ENCODE measurements at places on chromosomes 5 and 9.

GRCh38 chr5:170562166-170562874 is 58.5 kb downstream of the KCNIP1 start:
- DNase-seq: no peak
- no peaks in the 10 kb centered on the region for H3K4me1 ChIP-seq
- no peaks in the 10 kb centered on the region for H3K36me3 ChIP-seq
- H3K4me3 ChIP-seq: no peak overlapping the region
- H3K27ac ChIP-seq: no peak overlapping the region

- H3K27ac ChIP-seq: no peak overlapping the region
- DNase-seq: no peak
- H3K4me1 ChIP-seq: no peaks in the 10 kb centered on the region
- H3K27me3 ChIP-seq: no peaks in the 10 kb centered on the region
- H3K36me3 ChIP-seq: no peaks in the 10 kb centered on the region
These were observed 43.4 kb upstream of the N4BP3 start for GRCh38 chr5:178069909-178070308.

DNA sequence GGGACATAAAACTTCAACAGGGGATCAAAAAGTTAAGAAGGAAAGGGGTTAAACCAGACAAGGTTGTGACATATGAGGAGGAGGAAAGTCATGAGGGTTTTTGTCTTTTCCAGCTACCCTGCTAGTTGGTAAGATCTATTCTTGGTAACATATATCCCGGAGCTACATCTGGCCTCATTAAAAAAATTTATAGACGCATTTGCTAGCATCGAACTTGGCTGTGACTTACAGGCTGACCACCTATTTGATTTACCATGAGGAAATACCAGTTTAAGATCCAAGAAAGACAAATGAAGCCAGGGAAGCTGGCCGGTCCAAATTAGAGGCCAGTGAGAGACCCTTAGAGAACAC is 87.6 kb upstream of the NIPAL4 start:
- no peaks in the 10 kb centered on the region for H3K27me3 ChIP-seq
- H3K27ac ChIP-seq: no peak overlapping the region
- no peak for DNase-seq
- H3K36me3 ChIP-seq: peaks cover 4% of the 10 kb centered on the region
- no peaks in the 10 kb centered on the region for H3K4me1 ChIP-seq
- no peak overlapping the region for H3K4me3 ChIP-seq

DNA sequence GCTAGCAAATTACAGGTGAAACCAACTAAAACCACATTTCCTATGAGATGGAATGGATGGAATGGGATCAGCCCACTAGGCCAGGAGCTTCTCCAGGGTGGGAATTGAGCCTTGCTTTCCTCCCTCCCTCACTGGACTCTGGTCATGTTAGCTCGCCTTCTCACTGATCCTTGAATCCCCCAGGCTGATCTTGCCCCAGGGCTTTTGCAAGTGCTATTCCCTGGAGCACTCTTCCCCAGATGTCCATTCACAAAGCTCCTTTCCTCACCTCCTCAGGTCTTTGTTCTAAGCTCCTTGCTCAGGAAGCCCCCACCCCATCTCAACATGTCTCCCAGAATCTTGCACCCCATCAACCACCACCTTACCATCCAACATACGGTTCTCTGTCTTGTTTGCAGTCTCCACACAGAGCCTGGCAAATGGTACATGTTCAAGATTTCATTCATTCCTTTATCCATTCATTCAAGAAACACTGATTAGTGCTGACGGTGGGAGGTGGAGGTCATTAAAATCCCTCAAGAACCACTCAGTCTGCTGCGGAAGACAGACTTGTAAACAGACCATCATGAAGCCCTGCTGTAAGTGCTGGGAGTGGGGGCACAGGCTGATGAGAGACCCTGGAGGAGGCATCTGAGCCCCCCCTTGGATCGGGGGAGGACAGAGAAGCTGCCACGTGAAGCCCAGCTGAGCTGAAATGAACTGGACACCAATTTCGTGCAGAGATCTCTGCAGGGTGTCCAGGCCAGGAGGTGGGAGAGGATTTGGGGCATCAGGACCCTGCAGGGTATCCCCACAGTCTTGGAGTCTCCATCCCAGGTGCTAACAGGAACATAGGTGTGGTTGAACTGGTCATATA is 141.7 kb downstream of the BARX1 start:
- H3K4me1 ChIP-seq: no peaks in the 10 kb centered on the region
- H3K4me3 ChIP-seq: no peak overlapping the region
- H3K36me3 ChIP-seq: no peaks in the 10 kb centered on the region
- no peak for DNase-seq
- H3K27ac ChIP-seq: no peak overlapping the region
- H3K27me3 ChIP-seq: no peaks in the 10 kb centered on the region

DNA sequence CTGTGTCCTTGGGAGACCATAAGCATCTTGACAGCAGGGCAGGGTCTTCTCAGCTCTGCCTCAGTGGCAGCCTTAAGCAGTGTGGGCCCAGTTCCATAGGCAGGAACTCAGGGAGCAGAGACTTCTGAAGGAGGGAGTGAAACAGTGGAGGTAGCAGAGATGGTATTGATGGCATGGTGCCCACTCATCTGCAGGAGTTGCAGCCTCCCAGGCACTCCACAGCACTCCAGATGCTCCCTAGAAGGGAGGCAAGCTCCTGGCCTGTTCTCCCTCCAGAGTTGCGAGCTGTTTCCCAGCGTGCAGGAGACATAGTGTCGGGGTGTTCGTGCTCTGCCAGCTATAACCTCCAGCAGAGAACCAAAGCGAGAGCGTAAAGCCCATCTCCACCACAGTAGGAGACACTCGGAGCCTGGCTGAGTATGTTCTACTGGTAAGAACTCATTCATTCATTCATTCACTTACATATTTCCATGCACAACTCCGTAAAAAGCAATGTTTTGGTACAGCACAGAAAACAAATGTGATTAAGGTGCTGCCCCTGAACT is 31.4 kb upstream of the UNC5A start:
- no peak overlapping the region for H3K27ac ChIP-seq
- no peak for DNase-seq
- no peaks in the 10 kb centered on the region for H3K36me3 ChIP-seq
- peaks cover 18% of the 10 kb centered on the region for H3K27me3 ChIP-seq
- H3K4me1 ChIP-seq: peaks cover 10% of the 10 kb centered on the region

DNA sequence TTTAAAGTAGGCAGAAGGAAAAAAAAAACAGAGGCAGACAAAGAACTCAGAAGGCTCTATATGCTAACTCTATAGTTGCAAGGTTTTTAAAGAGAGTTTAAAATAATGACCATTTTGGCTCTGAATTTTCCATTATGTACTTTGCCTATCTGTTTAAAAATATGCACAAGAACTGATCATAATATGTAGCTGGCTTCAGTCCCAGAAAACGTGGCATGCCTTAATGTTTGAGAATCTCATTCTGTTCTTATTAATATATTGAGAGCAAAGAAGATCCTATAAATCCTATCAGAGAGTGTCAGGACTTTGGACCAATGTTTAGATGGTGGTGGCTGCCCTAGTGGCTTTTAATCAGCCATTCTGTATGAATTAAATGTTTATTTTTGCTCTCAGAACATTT is 121.5 kb downstream of the JMY start:
- H3K36me3 ChIP-seq: no peaks in the 10 kb centered on the region
- H3K4me1 ChIP-seq: peaks cover 2% of the 10 kb centered on the region
- H3K27ac ChIP-seq: no peak overlapping the region
- DNase-seq: peak; percentile 15
- no peak overlapping the region for H3K4me3 ChIP-seq

DNA sequence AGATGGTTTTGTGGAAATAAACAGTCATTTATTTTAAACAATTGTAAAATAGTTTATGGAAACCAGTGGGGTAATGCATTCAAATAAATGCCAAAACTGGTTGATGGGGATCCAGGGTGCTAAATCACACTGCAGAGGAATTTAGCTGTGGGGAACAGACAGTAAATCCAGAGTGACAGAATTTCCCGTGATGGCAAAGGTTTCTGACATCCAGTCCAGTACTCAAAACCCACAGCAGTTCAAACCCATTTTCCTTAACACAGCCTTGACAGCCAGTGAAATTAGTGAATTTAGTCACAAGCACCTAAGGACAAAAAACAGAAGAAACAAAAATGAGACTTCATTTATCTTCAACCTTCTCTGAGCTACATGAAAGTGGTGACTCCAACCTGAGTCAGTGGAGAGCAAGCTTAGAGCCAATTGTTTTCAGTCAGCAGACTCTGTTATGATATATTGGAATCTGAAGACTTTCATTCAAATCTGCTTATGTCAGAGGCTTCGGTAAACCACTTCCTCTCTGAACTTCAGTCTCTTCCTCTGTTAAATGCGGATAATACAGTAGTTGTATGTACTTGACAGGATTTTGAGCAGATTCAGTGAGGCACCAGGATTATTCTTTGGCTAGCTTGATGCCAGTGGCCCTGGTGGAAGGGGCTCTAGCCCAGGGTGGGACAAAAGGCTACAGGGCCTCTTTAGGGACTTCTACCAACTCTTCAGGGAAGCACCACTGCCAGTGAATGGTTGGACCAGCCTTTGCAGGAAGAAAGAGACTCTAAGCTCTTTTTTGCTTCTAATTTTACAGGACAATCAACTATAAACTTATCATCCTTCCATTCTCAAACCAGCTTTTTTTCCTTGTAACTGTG is 185.3 kb downstream of the MAPKAP1 start:
- H3K27me3 ChIP-seq: no peaks in the 10 kb centered on the region
- H3K27ac ChIP-seq: peak overlapping the region; percentile 73
- no peak overlapping the region for H3K4me3 ChIP-seq
- H3K4me1 ChIP-seq: peaks cover 18% of the 10 kb centered on the region
- H3K36me3 ChIP-seq: no peaks in the 10 kb centered on the region

- no peak overlapping the region for H3K4me3 ChIP-seq
- no peak for DNase-seq
- H3K27me3 ChIP-seq: no peaks in the 10 kb centered on the region
- H3K27ac ChIP-seq: no peak overlapping the region
These were observed 50.9 kb upstream of the ZNF354B start for GRCh38 chr5:178808886-178809285.

DNA sequence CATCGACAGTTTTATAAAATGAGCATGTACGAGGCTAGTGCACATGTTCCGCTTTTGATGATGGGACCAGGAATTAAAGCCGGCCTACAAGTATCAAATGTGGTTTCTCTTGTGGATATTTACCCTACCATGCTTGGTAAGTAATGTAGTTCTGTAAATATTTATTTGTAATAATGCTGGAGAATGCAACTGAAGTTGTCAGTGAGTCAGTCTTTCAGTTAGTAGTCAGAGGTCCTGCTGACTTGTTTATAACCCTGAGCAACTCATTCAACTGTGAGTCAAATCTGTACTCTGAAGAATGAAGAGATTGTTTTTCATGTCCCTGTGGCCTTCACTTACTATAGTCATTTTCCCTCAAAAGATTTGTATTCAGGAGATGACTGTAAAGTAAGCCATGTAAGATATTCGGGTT is 28.4 kb upstream of the GPR150 start:
- H3K4me1 ChIP-seq: no peaks in the 10 kb centered on the region
- DNase-seq: no peak
- no peak overlapping the region for H3K4me3 ChIP-seq
- no peak overlapping the region for H3K27ac ChIP-seq
- H3K36me3 ChIP-seq: no peaks in the 10 kb centered on the region

DNA sequence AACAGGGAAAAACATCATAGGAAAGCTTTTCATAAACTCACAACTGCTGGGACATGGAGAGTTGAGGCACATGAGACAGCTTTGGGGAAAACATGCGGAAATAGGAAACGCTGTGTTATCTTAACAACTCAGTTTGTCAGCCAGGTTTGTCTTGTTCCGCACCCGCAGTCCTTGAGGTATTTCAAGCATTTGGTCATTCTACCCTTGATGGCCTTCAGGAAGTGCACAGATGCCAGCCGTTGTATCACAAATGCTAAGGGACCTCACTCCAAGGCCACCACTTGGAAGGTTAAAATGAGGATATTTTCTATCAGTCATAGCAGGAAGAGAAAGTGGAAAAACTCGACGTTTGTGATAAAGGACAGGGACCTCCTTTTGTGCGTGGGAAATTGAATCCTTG is 83.8 kb downstream of the TRIO start:
- H3K4me1 ChIP-seq: peaks cover 3% of the 10 kb centered on the region
- peak overlapping the region; percentile 76 for H3K27ac ChIP-seq
- no peaks in the 10 kb centered on the region for H3K27me3 ChIP-seq
- H3K4me3 ChIP-seq: no peak overlapping the region
- no peak for DNase-seq

DNA sequence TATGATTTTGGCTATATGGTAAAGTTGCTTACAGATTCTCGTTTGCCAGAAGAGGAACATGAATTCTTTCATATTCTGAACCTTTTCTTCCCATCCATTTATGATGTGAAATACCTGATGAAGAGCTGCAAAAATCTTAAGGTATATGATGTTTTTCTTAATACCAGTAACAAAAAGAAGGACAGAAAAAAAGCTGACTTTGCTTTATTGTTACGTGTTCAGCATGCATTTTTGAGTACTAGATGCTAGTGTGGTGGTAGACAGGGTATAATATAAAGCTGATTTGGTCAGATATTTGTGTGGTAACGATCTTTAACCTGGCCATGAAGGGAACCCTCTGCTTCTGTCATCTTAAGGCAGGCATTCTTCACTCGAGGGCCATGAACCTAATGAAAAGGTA is 13.3 kb downstream of the CNOT8 start:
- DNase-seq: no peak
- peaks cover 40% of the 10 kb centered on the region for H3K36me3 ChIP-seq
- H3K4me3 ChIP-seq: no peak overlapping the region
- no peaks in the 10 kb centered on the region for H3K4me1 ChIP-seq
- H3K27ac ChIP-seq: no peak overlapping the region

DNA sequence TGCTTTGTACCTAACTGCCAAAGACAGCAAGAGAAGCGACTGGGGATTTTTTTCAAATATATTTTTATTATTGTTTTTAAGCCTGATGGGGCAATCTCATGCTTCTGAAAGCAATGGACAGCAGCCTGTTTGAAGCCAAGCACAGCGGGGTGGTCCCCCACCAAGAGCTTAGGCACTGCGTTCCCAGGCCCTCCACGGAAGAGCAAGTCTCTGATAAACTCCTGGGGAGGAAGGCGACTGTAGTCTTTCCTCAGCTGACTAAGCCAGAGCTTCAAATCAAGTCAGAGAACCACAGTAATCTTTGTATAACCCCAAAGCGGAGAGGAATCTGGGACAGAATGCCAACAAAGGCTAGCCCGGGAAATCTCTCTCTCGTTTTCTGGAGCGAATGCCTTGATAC is 54.4 kb downstream of the ARSB start:
- H3K27me3 ChIP-seq: no peaks in the 10 kb centered on the region
- no peak overlapping the region for H3K4me3 ChIP-seq
- peaks cover 2% of the 10 kb centered on the region for H3K4me1 ChIP-seq
- peak; percentile 62 for DNase-seq

DNA sequence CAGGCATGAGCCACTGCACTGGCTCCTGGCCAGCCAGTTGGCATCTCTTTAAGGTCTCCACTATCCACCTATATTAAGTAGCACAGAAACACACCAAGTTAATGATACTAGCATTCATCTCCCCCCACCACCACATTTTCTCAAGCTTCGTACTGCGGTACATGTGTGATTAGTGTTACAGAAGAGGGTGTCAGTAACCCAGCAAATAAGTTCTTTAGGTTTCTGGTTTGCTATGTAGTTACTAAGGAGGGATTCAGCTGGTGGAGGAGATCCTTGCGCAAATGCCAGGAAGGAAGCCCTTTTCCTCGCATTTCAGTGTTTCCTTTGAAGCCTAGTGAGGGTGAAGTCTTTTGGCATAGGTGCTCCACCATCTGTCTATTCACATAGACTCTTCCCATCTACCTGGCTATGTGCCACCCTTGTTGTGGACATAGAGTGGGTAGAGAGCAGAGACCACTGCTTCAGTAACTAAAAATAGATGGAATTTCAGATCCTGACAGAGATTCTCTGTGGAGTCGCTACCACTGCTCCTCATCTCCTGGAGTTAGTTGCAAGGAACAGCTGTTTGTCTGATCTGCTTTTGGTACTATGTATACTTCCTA is 16.7 kb downstream of the UBE2D2 start:
- H3K27me3 ChIP-seq: no peaks in the 10 kb centered on the region
- no peaks in the 10 kb centered on the region for H3K36me3 ChIP-seq
- H3K27ac ChIP-seq: no peak overlapping the region
- DNase-seq: peak; percentile 34
- H3K4me1 ChIP-seq: peaks cover 8% of the 10 kb centered on the region
